ENCODE measurements at places on chromosomes 6 and 20.

DNA sequence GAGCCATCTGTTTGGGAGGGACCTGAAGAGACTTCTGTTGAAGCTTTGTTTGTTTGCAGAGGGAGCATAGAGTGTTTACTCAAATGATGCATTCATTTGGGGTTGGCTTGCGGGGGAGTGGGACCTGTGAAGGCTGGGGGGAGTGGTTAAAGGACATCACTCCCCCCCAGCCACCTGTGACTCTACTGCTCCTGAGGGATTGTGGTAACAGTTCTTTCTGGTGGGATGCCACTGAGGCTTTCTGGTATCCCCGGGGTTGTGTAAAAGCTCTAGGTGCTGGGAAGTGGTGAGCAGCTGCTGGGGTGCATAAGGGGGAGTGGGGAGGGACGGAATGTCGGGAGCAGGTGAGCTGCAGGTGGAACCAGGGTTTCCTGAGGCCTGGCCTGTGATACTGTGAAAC, 239.2 kb upstream of the QKI start:
- no peak for DNase-seq

GRCh38 chr20:32970973-32971300, 33.3 kb downstream of the SUN5 start:
- no peak for DNase-seq

DNA sequence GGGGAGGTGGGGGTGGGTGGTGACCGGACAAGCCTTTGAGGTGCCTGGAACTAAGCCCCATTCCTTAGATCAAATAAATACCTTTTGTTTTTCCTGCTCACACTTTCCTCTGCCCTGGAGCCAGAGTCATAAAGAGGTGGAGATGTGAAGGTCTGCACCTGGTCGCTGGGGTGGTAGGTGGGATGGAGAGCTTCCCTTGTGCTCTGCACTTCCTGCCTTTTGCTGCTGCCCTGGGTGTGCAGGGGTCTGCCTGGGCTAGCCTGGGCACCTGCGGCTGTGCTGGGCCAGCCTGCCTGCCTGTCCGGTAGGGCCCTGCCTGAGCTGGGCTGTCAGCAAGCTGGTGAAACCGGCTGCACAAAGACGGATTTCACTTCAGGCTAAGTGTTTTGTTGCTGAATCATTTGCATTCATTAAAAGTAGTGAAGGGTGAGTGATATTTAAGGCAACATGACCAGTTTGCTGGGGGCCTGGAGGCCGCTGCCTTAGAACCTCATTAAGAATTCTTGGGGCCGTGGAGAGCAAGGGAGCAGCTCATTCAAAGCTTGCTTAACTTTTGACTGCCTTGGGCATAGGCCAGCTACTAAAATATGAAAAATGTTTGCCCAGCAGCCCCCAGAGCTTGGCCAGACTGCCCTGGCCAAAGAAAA, 20.5 kb downstream of the PTK7 start:
- DNase-seq, result peak; percentile 90

DNA sequence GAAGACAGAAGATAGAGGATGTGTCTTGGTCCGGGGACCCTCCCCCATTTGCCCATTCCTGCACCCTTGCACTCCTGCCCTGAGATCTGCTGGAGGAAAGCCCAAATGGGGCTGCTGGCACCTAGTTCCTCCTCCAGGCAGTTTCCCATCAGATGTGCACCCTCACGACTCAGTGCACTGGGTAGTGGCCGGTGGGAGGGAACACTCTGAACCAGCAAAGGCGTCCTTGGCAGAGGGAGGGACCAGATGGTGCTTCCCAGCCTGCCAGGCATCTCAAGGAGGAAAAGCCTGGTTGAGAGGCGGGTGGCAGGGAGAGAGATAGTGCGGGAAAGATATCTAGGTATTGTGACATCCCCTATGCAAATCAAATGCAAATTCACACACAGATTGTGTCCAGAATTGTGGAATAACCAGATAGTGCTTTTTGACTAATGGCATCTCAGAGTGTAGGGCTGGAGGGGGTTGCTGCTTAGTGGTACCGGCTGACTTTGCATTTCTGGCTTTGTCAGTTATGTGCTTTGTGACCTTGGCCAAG, 19.5 kb downstream of the TMEM151B start:
- DNase-seq, result no peak

DNA sequence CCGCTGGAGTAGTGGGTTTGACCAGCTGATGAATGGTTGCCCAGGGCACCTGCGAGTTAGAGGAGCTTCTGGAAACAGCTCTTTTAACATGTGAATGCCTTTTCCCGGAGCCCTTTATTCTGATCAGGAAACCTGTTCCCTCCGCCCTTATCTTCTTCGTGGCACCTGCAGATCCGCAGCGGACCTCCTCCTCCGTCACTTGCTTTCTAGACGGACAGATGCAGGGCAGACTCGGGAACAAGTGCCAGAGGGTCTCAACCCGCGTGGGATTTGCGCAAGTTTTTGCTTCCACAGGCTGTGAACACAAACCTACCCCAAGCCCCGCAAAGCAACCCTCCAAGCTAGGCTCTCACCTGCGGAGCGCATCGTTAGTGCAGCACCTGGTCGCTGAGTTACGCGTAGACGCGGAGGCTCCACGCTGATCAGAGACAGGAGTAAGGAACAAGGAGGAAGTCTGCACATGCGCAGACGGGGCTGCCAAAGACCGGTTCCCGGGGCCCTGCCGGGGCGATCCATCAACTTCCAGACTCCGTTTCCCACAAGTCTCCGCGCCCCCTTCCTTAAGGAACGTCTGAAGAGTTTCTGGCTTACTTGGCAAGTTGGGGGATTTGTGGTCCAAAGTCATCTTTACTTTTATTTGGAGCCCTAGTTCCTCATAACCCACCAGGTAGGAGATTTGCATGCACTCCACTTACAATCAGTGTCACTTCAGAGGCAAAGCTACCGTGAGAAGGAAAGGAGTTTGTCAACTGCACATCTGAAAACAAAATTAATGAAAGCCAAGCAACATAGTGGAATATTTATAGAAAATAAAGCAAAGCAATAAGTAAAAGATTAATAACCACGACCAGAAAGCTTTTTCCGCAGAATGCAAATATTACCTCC, 52.7 kb upstream of the ELMO2 start:
- DNase-seq, result peak; percentile 31

GRCh38 chr20:4617484-4617883, 104.2 kb upstream of the PRND start:
- no peak for DNase-seq

GRCh38 chr6:33169291-33170175, 22.7 kb downstream of the COL11A2 start:
- DNase-seq, result no peak

- DNase-seq, result peak; percentile 52
Observed at GRCh38 chr6:151317103-151317994, 74.0 kb downstream of the ZBTB2 start.

DNA sequence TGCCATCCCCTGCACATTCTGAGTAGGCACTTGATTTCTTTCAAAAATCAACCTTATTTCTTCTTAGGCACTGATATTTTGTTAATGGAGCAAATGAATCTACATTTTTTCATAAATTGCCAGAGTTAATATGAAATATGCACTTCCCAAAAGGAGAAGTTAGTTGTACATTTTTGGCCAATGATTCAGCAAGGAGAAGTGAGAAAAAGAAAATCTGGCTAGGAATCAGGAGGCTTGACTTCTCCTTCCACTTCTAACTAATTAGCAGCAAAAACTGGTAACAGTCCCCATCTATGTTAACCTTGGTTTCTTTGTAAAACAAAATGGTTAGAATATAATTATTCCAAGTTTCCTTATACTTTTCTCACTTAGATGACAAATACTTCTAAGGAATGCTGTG, 7.0 kb upstream of the DSE start:
- DNase-seq, result no peak

DNA sequence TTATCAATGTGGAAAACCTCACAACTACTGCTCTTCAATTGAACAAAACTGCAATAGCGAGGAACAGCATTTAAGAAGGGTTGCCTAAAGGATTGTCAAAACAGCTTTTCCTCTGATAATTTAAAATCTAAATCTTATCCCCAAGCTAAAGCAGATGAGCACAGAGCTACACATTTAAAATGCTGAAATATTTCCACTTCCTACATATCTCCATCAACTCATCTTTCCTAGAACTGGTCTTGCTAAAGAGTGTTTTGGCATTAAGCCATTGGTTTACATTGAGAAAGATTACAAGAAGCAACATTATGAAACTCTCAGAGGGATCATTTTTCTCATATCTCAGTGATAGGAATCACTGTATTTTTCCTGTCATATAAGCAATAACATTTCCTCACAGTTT, 3.6 kb downstream of the OR10C1 start:
- peak; percentile 11 for DNase-seq

GRCh38 chr6:123661105-123661891, 24.5 kb upstream of the TRDN start:
- DNase-seq, result no peak
